ENCODE measurements at places on chromosomes 6 and 20.

DNA sequence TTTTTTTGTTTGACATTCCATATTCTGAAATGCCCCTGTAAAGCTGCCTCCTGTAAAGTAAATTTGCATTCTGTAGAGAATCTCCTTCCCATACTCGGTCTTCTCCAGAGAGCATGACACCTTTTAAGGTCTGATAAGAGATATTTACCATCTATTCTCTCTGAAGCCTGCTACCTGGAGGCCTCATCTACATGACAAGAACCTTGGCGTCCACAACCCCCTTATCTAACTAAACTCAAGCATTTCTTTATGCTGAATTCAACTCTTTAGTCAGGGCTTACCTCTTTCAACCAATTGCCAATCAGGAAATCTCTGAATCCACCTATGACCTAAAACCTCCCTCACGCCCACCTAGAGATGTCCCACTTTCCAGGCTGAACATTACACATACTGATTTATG lies 51.6 kb downstream of the FAM184A start:
- DNase-seq = no peak

- no peak for DNase-seq
Measured at GRCh38 chr6:24546439-24546838, 51.7 kb downstream of the ALDH5A1 start.

DNA sequence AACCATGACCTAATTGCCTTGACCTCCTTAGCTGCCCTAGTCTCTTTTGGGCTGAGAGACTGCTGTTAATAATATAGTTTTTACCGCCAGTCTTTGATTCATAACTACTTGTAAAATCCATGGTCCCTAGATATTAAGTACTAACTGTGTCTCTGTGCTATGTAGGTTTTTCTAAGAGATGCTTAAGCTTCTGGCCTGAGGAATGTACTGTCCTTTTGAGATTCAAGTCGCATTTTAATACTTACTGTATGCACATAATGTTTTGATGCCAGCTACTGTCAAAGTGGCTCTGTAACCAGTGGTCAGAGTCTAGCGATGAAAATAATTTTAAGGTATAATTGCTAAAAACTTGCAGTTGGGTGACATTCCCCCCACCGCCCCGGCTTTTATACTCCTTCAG lies 2.1 kb downstream of the AKAP12 start:
- DNase-seq = no peak

GRCh38 chr20:21571841-21572690 lies 58.2 kb upstream of the NKX2-2 start:
- peak; percentile 39 for DNase-seq

GRCh38 chr6:119148098-119148824 lies 69.8 kb upstream of the FAM184A start:
- DNase-seq = peak; percentile 14

GRCh38 chr20:19976595-19977372 lies 40.4 kb upstream of the NAA20 start:
- DNase-seq = peak; percentile 16

- DNase-seq = peak; percentile 46
Measured at GRCh38 chr6:28683945-28684538, 158.4 kb downstream of the GPX5 start.

- DNase-seq = no peak
Measured at GRCh38 chr6:71388856-71389527, 100.4 kb downstream of the OGFRL1 start.

GRCh38 chr6:112113918-112114317 lies 26.5 kb downstream of the FAM229B start:
- DNase-seq = no peak

GRCh38 chr6:142387997-142388815 lies 86.4 kb downstream of the ADGRG6 start:
- DNase-seq = peak; percentile 27

GRCh38 chr6:136076496-136076895 lies 173.6 kb downstream of the MTFR2 start:
- DNase-seq = no peak

- DNase-seq = no peak
Measured at GRCh38 chr20:23782366-23782983, 31.7 kb upstream of the CST1 start.

- DNase-seq = no peak
Measured at GRCh38 chr6:43809417-43810305, 39.6 kb downstream of the VEGFA start.

DNA sequence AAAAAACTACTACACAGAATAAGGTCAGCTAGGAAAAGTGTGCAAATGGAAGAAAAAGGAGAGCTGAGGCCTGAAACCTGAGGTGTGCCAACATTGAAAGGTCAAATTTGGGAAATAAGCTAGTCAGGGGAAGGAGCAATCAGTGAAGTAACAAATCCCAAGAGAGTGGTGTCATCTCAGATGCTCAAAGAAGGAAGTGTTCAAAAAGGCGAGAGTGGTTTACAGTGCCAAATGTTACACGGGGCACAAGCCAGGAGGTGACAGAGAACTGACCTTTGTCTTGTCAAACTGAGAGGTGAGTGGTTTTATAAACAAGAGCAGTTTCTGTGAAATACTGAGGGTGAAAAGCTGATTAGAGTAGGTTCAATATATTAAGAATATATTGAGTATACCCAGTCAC lies 83.0 kb upstream of the TCF21 start:
- no peak for DNase-seq
